Central memory CD8-positive, alpha-beta T cell (primary cell): ENCODE measurements at places on chromosomes 12 and 14.

GRCh38 chr12:47609806-47610205 is 96.0 kb downstream of the RPAP3 start:
- no peak overlapping the region for H3K27ac ChIP-seq
- no peaks in the 10 kb centered on the region for H3K4me1 ChIP-seq
- no peak overlapping the region for H3K4me3 ChIP-seq
- DNase-seq, result no peak

DNA sequence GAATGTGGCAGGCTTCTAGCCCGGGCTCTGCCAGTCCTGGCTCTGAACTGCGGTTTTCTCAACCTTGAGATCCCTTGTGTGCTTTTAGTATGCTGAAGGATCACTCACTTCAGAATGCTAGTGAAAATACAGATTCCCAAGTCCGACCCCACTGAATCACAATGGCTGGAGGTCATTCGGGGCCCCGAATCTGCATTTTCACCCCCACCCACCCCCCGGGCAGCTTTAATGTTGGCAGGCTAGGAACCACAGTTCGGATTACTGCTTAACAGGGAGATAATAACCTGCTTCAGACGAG is 573 bp upstream of the SUSD6 start:
- H3K27me3 ChIP-seq, result no peaks in the 10 kb centered on the region
- H3K27ac ChIP-seq, result peak overlapping the region; percentile 71
- peaks cover 49% of the 10 kb centered on the region for H3K4me1 ChIP-seq
- H3K4me3 ChIP-seq, result peak overlapping the region; percentile 80

DNA sequence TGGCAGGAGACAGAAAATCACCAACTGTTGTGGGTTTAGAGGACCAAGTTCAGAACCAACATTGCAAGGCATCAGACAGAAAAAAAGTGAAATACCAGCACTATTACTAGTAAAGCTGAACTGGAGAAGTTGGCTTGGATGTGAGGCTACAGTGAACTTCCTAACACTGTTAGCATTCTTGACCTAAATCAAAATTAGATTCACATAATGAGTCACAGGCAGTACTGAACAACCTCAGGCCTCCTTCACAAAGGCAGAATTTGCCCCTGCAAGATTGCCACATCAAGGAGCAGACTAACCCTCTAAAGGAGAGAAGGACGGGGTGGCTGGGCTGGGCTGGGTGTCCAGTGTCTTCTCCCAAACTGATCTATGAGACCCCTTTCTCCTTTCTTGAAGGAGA is 539.7 kb downstream of the SNAPC1 start:
- DNase-seq, result no peak
- H3K27ac ChIP-seq, result no peak overlapping the region
- H3K27me3 ChIP-seq, result peaks cover 6% of the 10 kb centered on the region
- no peak overlapping the region for H3K4me3 ChIP-seq
- H3K36me3 ChIP-seq, result no peaks in the 10 kb centered on the region
- no peaks in the 10 kb centered on the region for H3K4me1 ChIP-seq

DNA sequence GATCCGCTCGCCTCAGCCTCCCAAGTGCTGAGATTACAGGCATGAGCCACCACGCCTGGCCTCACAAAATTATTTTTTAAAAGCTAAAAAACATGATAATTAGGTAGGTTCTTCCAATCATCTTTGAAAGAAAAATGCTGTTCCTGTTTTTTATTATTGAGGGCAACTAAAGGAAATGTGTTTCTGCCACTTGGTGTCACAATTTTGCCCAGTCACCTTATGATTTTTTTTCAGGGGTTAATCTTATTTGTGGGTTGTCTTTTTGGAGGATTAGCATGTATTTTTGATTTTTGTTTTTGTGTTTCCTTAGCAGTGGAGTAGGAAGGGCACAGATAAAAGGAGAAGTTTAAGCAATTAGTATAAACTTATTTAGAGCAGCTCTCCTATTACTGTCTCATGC is 79.8 kb downstream of the PRORP start:
- H3K36me3 ChIP-seq, result peaks cover 2% of the 10 kb centered on the region
- peak overlapping the region; percentile 62 for H3K27ac ChIP-seq
- H3K4me1 ChIP-seq, result peaks cover 32% of the 10 kb centered on the region
- no peak overlapping the region for H3K4me3 ChIP-seq
- H3K27me3 ChIP-seq, result no peaks in the 10 kb centered on the region
- DNase-seq, result no peak

GRCh38 chr12:23817345-23817744 is 132.1 kb downstream of the SOX5 start:
- H3K27me3 ChIP-seq, result no peaks in the 10 kb centered on the region
- no peaks in the 10 kb centered on the region for H3K4me1 ChIP-seq
- H3K27ac ChIP-seq, result no peak overlapping the region
- DNase-seq, result no peak

GRCh38 chr14:101078892-101079221 is 175.3 kb upstream of the RTL1 start:
- no peaks in the 10 kb centered on the region for H3K36me3 ChIP-seq
- peak; percentile 8 for DNase-seq
- no peaks in the 10 kb centered on the region for H3K4me1 ChIP-seq
- no peak overlapping the region for H3K27ac ChIP-seq

DNA sequence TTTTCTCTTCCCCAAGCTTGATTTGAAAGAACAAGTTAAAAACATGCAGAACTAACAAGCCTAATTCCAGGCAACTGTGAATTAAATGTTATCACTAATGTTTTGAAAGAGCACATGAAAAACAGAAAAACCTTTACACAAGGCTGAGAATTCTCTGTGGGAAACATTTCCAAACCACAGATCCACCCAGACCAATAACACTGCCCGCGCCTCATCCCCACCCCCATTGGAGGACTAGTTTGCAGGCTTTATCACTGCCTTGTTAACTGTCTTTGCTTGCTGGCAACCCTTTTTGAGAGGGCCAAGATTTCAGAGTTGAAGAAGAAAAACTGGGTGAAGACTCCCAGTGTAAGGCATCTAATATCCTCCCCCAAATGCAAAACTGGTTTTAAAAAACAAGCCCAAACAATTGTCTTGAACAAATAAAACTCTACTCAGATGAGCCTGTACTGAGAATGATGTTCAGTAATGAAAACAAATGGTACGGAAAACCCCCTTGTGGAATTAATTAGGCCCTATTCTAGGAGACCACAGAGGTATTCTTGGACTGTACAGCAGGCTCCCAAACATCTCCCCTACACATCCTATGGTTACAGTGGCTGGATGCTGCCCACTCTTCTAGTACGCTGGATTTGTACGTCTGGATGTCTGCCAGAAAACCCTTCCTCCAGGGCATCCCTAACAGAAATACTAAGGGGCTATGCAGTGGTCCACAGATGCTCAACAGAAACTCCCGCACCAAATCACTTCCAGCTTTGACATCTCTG is 5.8 kb downstream of the MAX start:
- peaks cover 46% of the 10 kb centered on the region for H3K36me3 ChIP-seq
- DNase-seq, result no peak
- H3K4me3 ChIP-seq, result peak overlapping the region; percentile 53
- no peaks in the 10 kb centered on the region for H3K27me3 ChIP-seq

DNA sequence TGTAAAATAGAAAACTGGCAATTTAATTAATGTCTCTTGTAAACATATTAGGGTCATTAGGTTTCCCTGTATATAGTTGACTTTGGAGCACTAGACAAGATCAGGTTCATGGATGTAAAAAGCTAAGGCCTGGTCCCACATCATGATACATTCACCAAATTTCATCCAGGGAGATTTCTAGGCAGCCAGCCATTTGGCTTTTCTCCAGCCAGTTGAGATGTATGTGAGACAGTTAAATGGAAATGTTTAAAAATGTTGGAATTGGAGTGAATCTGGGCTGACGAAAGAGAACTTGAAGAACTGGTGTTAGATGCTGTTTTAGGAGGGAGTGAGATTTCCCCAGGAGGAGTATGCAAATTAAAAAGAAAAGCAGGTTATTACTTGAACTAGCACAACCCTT is 41.8 kb upstream of the CLEC14A start:
- H3K4me1 ChIP-seq, result no peaks in the 10 kb centered on the region
- peaks cover 2% of the 10 kb centered on the region for H3K36me3 ChIP-seq
- H3K27me3 ChIP-seq, result peaks cover 26% of the 10 kb centered on the region
- no peak overlapping the region for H3K4me3 ChIP-seq
- H3K27ac ChIP-seq, result no peak overlapping the region

DNA sequence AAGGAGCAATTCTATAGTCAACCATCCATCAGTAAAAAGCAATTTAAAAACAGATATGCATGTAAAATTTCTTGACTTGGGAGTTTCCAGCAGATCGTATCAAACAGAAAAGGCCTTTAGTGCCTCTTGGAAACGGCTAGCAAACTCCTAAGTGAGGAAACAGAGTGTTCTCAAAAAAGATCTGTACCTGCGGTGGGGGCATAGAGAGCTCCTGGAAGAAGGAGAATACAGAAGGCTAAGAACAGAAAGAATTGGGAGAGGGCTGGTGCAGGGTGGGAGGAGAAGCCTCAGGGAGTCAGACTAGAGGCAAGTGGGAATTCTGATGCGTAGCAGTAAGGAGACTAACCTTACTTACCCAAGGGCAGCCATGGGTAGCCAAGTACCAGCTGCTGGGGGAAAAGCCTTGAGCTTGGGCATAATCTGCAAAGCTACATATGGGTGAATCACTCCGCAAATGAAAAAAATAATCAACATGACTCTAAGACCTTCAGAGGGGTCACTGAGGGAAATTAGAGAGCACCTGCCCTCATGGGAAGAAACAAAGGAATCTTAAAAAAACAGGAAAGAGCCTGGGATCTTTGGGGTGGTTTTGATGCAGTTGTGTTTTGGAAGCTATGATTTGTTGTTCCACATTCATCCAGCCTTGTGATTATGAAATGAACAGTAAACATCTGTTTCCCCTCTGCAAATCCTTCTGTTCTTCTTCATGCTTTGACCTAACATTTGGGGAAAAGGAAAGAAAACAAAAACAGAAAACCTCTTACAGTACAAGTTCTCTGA is 10.4 kb downstream of the RHOJ start:
- no peak for DNase-seq
- no peaks in the 10 kb centered on the region for H3K4me1 ChIP-seq
- peaks cover 28% of the 10 kb centered on the region for H3K27me3 ChIP-seq
- H3K36me3 ChIP-seq, result no peaks in the 10 kb centered on the region
- H3K27ac ChIP-seq, result no peak overlapping the region

DNA sequence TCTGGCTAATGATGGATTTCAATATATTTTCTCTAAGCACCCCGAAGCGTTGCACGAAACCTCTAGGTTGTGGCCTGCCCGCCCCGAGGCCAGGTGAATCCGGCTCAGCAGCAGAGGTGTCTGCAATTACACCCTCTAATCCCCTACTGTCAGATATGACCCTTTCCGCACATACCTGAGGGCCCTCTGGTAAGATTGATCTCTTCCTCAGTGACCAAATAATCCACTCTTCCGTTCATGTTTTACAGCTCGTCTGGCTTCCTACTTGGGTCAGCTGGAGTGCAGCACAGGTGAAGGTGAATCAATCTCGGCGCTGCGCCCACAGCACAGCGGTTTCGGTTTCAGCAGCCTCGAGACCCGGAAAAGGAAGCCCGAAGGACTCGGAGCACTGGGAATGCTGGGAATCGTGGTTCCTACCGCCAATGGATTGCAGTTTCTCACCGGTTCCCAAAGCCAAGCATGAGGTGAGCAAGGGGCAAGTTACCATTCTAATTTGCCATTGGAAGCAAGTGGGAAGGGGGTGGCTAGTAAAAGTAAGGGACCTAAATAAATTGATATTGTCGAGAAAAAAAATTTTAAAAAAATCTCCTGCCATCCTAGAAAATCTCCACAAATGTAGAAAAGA is at the start of gene SYNJ2BP:
Gene SYNJ2BP (minus strand): TSS at position 366 of the 625 bp plus-strand sequence. CDS start 127 bp downstream, at position 239.
- no peak for DNase-seq
- peaks cover 4% of the 10 kb centered on the region for H3K36me3 ChIP-seq
- H3K27me3 ChIP-seq, result no peaks in the 10 kb centered on the region

DNA sequence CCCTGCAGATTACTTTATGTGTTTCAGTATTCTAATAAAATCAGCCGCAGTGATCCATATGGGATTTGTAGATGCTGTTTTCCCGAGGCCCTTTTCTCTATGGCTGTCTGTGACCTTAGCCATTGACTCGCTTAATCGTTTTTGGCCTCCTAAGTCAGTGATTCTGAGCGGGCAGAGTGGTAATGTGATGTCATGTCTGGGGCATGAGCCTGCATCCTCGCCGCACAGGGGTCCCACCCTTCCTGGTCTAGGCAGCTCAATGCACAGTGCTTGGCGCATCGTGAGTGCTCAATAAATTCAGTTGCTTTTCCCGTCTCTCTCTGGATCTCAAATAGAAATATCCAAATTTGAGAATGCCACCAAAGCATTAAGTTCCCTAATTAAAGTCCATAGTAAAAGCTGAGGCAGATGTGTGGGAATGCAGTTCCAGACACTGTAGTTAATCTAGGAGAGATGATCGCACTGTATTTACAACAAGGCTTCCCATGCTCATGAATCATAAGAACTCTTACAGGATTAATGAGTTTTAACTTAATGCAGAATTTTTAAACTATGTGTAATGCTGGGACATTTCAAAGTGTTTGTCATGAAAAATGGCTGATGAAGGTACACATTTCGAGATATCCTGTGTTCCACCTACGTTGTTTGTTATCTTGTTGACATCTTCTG is 29.3 kb downstream of the HMGA2 start:
- H3K27me3 ChIP-seq, result no peaks in the 10 kb centered on the region
- DNase-seq, result no peak
- no peaks in the 10 kb centered on the region for H3K4me1 ChIP-seq
- no peak overlapping the region for H3K27ac ChIP-seq
- no peak overlapping the region for H3K4me3 ChIP-seq
